ENCODE measurements at places on chromosomes 4 and X. TPM values are rescaled to one million over a fixed set of nuclear protein-coding genes. Genes with fewer than 3 reads are reported as not detected.

GRCh38 chrX:104913348-104913747 lies 307.1 kb downstream of the TEX13A start:
- DNase-seq: no peak

GRCh38 chr4:38177641-38178391 lies 217.6 kb downstream of the PTTG2 start:
- no peak for DNase-seq

RNF150 gene
- 39.4 TPM for polyA plus RNA-seq

RHOXF2B gene
- not detected for polyA plus RNA-seq

ANXA10 gene
- polyA plus RNA-seq: 0.09 TPM

GRCh38 chr4:168693750-168694490 lies 197.1 kb downstream of the PALLD start:
- no peak for DNase-seq

DNA sequence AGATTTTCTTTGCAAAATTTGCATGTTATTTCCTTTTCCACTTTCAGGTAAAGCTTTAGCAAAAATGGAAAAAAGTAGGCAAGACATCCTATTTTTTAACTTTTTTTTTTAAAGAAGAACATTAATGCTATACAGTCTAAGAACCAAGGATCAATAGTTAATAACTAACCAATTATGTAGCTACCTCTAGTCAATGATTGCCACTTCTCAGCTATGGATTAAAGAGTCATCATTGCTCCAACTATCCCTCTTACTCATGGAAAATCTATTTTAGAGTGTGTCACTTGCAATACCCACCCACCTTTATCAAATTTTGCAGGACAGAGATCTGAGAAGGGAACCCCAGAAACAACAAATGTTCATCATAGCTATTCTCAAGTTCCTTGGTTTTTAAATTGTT lies 223.1 kb downstream of the ANK2 start:
- DNase-seq: no peak

ZNF185 gene
- polyA plus RNA-seq: 8.3 TPM

DNA sequence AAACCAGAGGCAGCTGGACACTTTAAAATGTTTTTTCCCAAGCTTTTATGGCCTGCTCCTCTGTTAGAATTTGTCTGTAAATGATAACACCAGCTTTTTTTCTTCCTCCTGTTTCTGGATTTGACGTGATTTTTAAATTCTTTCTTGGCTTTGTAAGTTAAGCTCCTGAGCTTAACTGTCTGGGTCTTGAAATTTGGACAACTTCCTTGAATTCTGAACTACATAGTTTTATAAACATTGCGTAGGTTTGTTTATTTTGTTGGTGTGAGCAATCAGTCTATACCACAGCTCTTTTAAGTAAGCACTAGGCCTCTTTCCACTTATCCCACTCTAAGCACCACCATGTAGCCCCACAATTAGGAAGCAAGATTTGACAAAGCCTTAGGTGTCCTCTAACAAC lies 144.4 kb upstream of the GUCY1A1 start:
- no peak for DNase-seq

DNA sequence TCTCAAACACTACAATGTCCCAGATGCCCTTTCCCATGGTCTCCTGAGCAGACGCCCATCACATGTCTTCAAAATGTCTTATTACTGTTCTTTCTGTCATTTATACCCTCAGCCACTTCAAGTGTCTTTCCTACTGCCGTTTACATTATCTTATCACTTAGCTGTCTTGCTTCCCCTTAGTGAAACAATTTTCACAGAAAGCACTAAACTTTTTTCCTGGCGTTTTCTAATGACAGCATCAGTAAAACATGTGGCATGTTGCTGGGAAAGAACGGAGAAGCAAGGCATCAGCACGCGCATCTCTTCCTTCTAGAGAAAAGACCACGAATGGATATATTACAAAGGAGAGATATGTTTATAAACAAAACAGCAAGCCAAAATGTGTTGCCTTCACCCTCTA lies 189.7 kb upstream of the SLIT2 start:
- DNase-seq: no peak

- DNase-seq: no peak
These were observed 2596.4 kb downstream of the PCDH7 start for GRCh38 chr4:33316578-33316977.

DNA sequence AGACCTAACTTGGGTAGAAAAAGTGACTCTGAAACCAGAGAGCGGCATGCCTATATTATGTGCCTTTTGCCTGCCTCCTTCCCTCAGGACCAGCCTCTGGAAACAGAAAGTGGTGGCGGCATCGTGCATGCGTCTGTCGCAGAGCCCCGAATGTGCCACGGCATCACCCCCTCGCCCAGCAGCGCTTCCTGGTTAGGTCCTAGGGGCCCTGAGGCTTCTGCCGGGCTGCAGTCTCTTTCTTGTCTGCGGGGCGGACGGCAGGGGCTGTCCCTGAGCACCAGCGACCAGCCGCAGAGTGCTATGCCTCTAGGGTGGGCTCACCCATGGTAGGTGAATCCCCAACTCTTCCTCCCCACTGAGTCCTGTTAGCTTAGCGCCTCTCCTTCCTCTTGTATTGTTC lies 68.7 kb downstream of the VSIG4 start:
- DNase-seq: no peak

DNA sequence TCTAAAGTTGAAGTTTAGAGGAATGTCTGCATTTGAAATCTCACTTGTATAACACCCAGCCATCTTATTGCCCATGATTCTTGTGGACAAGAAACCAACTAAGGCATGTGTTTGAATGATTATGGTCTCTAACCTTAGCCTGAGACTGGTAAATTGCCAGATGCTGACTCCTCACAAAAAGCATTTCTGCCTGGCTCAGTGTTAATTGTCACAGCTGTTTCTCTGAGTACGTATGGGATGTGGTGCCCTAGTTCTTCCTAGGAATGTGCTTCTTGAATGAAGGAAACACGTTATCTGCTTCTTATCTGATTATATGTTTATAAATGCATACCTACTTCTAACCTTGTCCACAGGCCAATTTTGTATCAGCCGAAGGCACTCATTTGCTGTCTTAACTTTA lies 63.1 kb upstream of the NDP start:
- DNase-seq: no peak

GRCh38 chrX:67684136-67684535 lies 140.3 kb downstream of the AR start:
- no peak for DNase-seq

- DNase-seq: no peak
These were observed 616 bp downstream of the WDR1 start for GRCh38 chr4:10115797-10116568.

- DNase-seq: no peak
These were observed 97.5 kb upstream of the GATB start for GRCh38 chr4:151858356-151858755.
